Umbilical cord (tissue), 2 donors: ENCODE measurements at places on chromosomes 3 and 15.
A peak's percentile ranks its signal among the peaks of the same experiment; 100 is the strongest.

GRCh38 chr3:188659449-188660090, 505.6 kb downstream of the LPP start:
- no peak for DNase-seq

DNA sequence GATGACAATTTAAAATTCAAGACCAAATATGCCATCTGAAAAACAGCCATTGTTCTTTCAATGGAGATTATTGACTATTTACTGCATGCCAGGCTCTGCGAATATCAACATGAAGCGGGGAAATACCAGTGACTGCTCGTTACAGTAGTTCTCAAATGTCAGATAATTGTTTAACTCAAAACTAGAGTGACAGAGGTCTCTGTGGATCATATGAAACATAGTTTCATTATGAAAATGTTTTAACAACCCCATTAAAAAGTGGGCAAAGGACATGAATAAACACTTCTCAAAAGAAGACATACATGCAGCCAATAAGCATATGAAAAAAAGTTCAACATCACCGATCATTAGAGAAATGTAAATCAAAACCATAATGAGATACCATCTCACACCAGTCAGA, 50.0 kb upstream of the GPR149 start:
- DNase-seq, result no peak

DNA sequence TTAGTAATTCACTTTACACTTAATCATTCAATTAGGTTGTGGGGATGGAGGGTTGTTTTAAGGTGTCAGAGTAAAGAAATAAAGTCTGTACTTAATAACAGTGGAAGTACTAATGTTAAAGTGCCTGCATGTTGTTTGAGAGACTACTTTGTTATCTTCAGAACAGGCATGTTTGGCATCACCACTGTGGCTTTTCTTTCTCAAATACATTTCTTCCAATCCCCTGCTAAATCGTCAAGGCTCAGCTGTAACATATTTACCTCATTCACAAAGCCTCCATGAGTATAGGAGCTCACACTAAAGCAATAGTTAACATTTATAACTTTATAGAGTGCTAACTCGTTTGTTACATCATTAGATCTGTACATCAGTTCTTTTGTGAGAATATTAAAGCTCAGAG, 2.6 kb downstream of the TIMMDC1 start:
- peak; percentile 35 for DNase-seq

DNA sequence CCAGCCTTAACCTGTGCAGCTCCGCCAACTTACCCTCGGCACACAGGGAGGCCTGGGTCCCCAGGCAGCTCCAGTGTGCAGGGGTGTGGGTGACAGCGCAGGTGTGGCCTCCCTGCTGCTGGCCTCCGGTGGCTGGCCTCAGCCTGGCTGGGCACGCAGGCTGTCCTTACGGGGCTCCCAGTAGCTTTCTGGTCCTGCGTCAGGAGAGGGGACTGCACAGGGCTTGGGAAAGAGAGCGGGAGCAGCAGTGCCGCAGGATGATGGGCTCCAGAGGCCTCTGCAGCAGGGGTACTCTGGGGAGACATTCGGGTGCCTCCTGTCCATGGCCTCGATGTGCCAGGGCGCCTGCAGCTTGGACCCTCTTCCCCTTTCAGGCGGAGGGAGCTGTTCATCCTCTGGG, 9.4 kb downstream of the APBA2 start:
- DNase-seq, result no peak

DNA sequence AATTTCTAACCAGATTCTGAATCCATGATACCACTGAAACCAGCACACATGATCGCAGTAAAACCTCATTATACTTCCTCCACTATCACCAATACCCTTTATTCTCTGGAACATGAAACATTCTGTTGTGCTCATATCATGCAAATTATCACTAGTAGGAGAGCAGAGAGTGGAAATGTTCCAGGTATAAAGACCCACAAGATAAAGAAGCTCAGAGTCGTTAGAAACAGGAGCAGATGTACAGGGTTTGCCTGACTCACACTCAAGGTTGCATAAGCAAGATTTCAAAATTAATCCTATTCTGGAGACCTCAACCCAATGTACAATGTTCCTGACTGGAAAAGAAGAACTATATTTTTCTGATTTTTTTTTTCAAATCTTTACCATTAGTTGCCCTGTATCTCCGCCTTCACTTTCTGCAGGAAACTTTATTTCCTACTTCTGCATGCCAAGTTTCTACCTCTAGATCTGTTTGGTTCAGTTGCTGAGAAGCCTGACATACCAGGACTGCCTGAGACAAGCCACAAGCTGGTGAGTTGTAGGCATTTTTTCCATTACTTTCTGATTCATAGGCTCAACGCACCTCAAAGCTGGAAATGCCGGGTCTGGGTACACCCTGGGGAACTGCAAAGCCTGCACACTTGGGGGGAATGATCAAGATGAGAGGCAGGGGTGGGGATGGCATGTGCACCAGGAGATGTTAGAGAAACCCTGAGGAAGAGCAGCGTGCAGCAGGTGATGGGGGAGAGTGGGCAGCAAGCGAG, at the start of gene CCR2:
Gene CCR2 (plus strand): TSS at position 465 of the 764 bp plus-strand sequence. CDS start 3,417 bp downstream, outside the sequence.
- DNase-seq, result peak; percentile 27

DNA sequence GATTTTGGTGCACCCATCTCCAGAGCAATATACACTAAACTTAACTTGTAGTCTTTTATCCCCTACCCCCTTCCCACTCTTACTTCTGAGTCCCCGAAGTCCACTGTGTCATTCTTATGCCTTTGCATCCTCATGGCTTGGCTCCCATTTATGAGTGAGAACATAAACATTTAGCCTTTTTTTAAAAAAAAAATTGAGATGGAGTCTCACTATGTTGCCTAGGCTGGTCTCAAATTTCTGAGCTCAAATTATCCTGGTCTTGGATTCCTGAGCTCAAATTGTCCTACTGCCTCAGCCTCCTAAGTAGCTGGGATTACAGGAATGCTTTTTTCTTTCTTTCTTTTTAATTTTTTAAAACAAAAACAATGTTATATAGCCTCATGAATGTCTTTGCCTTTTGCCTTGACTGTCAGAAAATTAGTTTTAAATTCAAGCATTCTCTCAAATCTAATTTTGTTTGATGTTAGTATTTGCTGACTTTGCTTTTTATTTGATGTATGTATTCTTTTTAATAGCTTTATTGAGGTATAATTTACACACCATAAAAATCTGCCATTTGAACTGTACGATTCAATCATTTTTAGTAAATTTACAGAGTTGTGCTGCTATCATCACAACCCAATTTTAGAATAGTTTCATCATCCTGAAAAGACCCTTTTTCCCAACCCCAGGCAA, 46.9 kb downstream of the NFKBIZ start:
- DNase-seq, result no peak

DNA sequence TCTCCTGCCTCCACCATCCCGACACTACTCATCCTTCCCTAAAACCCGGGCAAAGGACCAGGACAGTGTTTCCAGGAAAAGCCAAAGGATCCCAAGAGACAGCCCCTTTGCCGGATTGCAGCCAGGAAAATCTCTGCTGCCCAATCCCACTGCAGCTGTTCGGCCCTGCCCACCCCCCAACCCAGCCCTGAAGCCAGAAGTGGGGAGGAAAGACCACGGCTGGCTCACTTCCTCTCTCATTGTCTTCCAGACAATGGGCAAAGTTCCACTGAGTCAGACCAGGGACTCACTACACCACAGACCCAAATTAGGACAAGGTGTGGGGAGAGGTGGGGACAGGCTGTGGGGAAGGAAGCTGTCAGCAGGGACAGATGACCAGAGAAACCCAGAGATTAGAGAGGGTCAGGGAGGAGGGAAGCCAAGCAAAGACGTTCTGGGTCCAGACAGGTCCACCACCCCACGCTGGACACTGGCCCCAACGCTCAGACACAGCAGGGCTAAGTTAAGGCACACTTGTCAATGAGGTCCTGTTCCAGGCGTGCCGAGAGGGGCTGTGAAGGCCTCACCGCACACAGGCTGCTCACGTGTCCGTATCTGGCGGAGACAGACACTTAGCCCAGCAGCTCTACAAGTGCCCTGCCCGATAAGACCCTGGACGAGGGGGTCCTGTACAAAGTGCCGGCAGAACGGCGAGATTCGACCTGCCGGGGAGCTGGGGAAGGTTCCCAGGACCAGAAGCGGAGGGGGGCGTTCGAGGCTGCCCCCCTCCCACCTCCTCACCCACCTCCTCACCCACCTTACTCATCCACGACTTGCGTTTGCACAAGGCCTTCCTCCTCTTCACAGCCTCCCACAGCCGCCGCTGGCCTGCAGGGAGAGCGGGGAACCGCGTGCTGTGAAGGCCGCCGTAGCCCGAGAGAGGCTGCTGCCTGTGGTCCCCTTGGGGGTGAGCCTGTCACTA, 21.9 kb downstream of the TNK2 start:
- DNase-seq, result no peak

DNA sequence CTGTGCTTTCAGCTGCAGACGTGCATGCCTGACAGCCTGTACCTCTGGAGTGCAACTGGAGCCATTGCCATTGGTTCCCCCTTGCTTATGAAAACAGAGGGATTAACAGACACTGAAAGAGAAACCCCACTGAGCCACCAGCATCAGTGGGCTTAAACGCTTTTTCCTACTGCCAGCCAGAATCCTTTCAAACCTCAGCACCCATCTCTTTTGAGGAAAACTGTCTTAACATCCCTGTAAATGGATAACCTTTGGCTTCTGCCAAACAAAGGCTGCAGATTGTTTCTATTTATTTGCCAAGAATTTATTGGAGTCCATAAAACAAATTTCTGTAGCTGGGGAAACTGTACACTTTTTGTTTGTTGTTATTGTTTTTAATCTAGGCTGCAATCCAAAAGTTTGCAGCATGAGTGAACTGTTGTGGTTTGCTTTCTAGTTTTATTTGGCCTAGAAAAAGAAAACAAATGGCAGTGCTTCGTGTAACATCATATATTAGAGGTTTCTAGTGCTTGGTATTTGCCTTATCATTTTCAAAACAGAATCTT, 369.2 kb upstream of the IL12A start:
- DNase-seq, result peak; percentile 4

DNA sequence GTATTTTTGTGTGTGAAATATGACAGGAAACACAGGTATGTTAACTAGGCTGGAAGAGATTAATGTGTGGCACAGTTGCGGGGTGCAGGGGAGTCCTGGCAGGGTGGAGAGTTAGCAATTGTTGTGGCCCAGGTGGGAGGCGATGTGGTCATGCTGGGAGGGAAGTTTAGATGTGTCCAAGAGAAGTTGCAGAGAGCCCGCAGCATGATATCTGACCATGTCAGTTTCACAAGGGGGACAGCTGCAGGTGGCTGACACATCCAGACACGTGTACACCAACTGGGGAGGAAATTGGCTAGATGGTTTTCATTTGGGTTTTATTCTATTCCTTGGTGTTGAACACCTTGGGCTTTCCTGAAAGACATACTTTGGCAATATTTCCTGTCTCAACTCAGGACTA, 172.8 kb upstream of the RGMA start:
- DNase-seq, result no peak

- peak; percentile 73 for DNase-seq
Measured at GRCh38 chr3:30685267-30685667, 78.9 kb downstream of the TGFBR2 start.

DNA sequence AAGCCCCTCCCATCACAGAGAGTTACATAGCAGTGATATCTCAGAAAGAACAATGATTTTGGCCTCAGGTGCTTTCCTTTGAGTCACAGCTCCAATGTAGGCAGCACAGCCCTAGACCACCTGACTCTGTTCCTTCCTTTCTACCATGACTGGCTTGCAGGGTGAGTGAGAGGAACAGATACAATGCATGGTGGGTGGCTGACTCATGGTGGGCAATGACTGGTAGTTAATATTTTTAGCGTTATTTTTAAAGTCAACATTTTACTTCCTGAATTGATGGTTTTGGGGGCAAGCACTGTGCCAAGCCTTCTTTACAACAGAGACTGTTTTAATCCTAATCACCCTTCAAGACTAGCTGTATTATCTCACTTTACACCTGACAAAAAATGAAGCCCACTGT, 32.8 kb upstream of the ST3GAL6 start:
- DNase-seq, result no peak

- no peak for DNase-seq
Measured at GRCh38 chr3:196055683-196056270, 26.1 kb downstream of the TFRC start.

- DNase-seq, result peak; percentile 58
Measured at GRCh38 chr3:172227340-172228035, 188.1 kb downstream of the FNDC3B start.

- DNase-seq, result peak; percentile 82
Measured at GRCh38 chr15:81270781-81271491, 53.0 kb downstream of the STARD5 start.

GRCh38 chr3:62325896-62326295, 47.5 kb downstream of the FEZF2 start:
- no peak for DNase-seq

DNA sequence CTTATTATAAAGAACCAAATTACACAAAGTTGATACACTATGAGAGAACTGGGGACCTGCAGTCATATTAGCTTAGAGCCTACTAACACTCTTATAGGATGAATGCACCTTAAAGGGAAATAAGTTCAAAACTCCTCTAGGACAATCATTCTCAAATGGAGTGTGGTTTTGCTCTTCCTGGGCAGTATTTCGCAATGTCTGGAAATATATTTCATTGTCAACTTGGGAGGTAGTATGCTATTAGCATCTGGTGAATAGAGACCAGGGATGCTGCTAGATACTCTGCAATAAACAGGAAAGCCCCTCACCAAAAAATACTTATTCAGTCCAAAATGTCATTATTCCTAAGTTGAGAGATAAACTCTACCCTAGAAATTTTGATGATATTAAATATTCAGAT, 451.4 kb upstream of the ARPP21 start:
- DNase-seq, result no peak

GRCh38 chr3:31926543-31926942, 54.5 kb downstream of the OSBPL10 start:
- no peak for DNase-seq

- DNase-seq, result peak; percentile 74
Measured at GRCh38 chr3:46538803-46539442, 27.2 kb downstream of the LRRC2 start.

GRCh38 chr3:535566-536416, 339.2 kb downstream of the CHL1 start:
- peak; percentile 25 for DNase-seq

GRCh38 chr3:171145798-171146197, 119.3 kb upstream of the SLC2A2 start:
- peak; percentile 71 for DNase-seq

- DNase-seq, result no peak
Measured at GRCh38 chr3:66227915-66228314, 7.1 kb downstream of the SLC25A26 start.

DNA sequence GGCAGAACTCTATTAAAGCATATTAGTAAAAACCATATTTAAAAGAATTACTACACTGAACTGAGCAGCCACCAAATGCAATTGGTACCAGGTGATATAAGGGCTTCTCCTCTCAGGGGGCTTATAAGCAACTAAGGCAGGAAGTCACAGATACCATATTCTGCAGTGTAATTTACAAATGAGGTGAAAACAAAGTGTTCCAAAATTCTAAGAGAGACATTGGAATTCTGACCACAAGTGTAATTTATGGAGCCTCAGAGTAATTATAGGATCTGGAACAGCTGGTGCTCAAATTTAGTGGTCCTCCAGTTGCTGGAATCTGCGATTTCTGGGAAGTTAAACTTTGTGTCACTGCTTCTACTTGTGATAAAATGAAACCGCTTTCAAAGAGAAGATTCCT, 3.1 kb upstream of the NR1I2 start:
- DNase-seq, result no peak
